ENCODE measurements at places on chromosomes 3 and 15.
A peak's percentile ranks its signal among the peaks of the same experiment; 100 is the strongest.

DNA sequence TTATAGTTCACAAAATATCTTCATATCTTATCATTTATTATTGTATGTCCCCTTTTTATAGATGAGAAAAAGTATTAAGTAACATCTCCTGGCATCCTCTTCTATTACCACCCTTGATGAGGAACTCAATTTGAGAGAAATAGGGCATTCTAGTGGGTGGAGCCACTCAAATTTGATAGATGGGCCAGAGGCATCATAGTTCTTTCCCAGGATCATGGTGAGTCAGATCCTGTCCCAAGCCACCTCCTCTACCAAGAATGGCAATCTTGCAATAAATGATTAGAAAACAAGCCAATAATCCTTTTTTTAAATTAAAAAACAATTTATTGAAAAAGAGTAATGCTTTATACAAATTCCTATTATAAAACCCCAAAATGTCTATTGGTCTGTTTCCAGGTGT, 16.8 kb downstream of the CLDN1 start:
- DNase-seq: no peak

DNA sequence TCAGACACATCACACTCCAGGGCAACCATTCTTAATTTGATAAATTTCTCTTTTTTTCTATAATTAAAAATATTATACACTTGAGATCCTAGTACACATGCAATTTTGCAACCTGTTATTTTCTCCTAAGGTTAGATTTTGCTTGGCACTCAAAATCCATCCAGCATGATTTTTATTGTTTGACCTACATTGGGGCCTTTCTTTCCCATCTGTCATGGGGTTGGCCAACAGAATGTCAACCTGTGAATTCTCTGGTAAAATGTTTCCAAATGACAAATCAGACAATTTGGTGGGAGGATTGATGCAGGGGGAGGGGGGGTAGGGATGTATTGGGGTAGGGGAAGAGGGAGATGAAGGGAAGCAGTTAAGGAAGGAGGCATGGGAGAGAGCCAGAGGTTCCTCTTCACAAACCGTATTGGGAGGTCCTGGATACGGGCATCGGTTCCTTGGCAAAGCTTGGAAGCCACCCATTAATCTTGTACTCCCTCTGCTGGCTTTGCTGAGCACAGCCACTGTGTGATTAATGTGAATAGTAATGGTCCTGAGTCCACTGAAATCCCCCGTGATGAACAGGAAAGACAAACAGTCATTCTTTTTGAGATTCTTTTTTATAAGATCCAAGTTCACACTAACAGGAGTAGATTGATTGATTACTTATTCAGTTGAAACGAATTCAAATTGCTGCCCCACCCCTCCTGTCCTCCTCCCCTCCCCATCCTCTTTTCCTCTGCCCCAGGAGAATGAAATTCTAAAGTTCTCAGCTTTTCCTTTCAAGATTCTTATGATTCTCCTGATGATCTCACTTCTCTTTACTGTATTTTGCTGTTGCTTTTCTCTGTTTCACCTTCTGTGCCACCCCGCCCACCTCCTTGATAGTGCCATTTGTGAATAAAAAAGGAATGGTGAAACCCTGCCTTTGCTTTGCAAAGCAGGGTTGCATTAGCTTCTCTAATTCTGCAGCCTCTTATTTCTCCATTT, 82.2 kb upstream of the SLC25A26 start:
- DNase-seq: peak; percentile 37

- DNase-seq: no peak
Observed at GRCh38 chr3:170999737-171000242, 26.7 kb downstream of the SLC2A2 start.

- no peak for DNase-seq
Observed at GRCh38 chr15:87200149-87200548, 1056.4 kb downstream of the NTRK3 start.

- DNase-seq: no peak
Observed at GRCh38 chr3:195790901-195791300, 20.8 kb downstream of the MUC4 start.

- DNase-seq: peak; percentile 39
Observed at GRCh38 chr15:40322531-40323238, 807 bp upstream of the INAFM2 start.

DNA sequence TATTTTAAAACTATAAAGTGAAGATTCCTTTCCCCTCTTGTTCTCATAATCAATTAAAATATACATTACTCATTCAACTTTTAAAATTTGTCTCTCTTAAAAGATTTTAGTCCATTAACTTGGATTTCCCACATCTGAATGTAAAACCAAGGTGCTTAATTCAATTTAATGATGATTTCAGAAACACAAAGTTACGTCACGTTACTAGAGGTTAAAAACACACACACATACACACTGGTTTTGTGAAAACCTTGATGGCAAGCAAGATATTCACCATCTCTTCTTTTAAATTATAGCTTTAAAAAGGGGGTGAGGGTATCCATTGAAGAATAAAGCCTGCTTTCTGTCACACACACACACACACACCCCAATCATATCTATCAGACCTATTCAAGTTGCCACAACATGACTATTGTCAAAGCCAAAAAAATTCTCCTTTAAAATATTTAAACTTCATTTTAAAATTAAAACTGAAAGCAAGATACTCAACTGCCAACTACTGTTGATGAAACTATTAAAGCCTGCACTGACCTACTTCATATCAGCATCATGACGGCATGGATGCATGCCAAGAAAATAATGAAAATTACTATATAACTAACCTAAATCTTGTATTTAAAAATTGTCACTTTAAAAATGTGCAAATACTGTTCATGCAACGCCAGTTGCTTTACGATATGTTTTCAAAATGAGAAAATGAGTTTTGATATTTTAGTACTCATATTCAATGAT, 2.1 kb downstream of the RFX7 start:
- no peak for DNase-seq

DNA sequence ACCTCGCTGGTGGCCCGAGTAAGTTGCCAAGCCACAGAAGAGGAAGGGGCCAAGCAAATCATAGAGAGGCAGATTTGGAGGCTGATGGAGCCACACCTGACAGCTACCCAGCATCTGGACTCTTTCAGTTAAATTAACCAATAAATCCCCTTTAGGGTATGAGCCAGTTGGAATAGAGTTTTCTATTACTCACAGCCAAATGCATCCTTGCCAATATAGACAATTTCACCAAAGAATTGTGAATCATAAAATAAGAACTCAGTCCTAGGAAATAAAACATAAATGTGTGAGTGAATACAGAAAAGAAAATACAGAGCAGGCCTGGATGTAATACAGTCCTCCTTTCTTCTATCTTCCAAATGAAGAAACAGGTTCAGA, 161.6 kb upstream of the ANKRD28 start:
- no peak for DNase-seq

DNA sequence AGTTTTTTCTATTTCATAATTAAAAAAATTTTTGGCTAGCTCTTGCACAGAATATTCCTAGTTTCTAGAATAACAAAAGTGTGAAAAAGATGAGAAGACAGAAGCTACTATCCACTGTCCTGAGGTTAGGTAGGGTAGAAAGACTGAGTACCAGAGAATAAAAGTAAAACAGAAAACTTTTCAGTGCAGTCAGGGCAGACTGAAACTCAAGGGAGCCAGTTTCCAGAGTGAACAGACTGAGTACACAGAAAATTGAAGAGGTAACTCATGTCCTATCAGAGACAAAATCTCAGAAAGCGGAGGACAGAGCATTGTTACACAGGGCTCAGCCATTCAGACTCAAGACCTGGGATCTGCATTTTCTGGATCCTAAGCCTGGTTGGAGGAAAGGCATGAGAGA, 8.8 kb upstream of the FBXO40 start:
- no peak for DNase-seq

GRCh38 chr15:76340198-76340802, 3.7 kb downstream of the ISL2 start:
- no peak for DNase-seq

DNA sequence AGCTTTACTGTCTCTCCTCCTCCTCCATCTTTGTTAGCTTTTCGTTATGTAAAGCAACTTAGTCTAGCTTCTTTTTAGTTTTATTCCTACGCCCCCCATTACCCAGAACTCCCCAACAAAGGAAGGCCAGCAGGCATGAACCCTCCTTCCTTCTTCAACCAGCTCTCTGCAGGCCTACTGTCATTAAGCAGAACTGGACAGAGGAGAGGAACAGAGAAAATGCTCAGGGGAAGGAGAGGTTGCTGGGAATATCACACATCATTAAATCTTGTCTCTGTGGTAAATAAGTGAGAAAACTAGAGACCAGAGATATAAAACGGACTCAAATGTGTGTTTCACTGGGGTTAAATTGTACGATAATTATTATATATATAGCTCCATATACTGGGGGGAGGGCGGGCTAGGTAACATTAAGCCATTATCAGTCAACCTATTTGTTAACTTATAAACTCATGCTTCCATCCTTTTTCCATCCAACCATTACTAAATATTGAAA, 19.3 kb upstream of the SLC28A1 start:
- DNase-seq: no peak

DNA sequence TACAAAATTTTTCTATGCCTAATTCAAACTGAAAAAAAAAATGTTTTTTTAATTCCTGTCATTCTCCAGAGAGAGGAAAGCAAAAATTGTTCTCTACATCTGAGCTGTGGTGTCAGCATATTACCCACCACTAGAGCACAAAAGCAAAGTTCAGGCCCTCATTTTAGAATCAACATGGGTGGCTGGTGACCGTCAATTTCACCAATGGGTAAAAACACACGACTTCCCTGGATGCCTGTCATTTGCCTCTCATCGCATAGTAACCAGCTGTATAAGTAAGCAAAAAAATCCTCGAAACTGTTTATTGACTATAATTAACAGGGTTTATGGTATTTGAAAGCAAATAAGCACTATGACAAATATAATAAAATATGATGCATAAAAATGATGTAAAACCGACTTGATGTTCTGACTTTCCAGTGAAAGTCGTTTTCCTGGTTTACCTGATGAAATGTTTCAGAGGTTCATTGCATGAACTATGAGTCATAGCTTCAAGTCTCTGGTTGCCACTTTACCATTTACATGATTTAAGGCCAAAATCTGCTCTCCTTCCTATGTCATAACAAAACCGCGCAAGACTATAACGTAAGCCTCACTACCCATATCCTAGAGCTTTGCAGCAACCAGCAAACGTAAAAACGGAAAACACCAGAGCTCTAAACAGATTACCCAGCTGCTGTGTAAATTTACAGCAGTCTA, 60.5 kb downstream of the THBS1 start:
- no peak for DNase-seq

GRCh38 chr3:62095756-62096155, 277.6 kb downstream of the FEZF2 start:
- no peak for DNase-seq

DNA sequence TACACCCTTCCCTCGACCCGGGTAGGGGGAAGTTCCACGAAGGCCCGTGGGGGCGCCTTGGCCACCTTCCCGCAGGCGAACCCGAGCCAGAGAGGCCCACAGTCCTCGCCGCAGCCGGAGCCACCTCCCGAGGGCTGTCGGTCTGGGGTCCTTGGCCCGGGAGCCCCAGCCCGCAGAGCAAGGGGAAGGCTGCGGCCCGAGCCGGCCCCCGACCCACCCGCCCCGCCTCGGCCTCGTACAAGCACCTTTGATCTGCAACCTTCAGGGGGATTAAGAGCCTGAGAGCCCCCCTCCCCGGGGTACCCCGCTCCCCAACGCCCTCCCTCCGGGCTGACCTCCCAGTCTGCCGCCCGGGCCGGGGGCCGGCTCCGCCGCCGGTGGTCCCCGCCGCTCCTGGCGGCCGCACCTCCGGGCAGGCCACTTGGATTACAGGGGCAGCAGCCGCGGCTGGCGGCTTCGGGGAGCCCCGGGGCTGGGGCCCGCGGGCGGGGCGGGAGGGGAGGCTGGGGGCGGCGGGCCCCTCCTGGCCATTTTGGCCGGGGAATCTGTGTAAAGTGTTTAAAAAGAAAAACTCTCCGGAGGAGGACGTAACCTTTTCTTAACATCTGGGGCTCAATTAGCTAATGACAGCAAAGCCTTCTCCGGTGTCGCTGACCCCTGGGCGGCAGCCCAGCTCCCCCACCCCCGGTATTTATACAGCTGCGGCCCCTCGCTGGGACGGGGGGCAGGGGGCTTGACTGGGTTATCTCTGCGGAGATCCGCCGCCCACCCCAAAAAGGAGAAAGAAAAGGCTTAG, 40.2 kb downstream of the EPHB3 start:
- DNase-seq: no peak

DNA sequence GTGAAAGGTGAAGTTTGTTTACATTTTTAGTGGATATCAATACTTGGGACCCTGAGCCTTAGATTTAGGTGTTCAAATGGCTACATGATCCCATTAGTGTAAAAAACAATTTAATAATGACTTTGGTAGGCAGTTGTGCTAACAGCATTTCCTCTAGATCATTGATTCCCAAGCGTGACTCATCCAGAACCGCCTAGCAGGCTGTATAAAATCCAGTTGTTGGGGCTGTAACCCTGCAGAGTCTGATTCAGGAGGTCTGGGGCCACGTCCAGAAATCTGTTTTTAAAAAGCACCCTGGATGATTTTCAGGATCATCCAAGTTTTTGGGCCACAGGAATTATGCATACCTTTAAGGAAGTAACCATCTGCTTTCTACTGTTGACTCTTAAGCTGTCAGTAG, 156.4 kb downstream of the TP63 start:
- no peak for DNase-seq

DNA sequence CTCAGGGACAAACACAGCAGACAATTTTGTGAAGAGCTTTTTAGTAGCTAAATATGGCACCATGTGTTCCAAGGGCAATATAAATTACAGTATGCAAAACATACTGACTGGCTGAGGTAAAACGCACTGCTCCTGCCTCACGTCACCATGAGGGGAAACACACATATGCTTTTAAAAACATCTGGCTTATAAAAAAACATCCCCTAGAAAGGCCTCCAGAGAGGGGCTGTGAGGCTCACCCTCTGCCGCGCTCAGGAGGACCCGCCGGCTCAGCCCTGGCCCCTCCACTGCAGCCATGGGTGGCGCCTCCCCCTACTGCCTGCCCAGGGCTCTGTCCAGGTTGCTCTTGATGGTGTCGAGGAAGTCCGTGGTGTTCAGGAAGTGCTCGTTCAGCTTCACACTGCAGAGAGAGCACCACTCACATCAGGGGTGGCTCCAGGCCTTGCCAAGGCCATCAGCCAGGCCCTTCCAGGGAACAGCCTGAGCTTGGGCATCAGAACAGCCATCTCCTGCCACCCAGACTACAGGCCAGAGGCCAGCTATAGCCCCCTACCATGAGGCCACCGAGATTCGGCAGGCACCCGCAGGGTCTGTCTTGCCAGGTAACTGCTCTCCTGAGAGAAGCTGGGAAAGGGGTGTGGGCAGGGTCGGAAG, 18.2 kb downstream of the IDH2 start:
- DNase-seq: no peak

GRCh38 chr15:49673861-49674260, 53.0 kb downstream of the DTWD1 start:
- DNase-seq: no peak

DNA sequence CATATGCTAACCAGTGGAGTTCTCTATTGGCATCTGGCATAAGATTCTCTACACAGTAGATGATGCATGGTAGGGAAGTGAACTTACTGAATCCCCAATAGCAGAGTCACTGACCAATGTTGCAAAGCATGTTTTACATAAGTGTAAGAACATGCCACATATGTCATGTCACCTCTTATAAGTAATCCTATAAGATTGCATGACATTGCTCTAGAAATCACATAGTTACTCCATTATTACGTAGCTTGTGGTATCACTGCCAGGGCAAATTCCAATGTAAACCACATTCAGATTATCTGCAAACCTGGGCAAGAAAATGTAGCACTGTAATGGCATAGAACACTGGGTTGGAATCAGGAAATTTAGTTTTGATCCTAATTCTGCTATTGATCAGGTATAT, 198.2 kb upstream of the UMPS start:
- DNase-seq: no peak
